ENCODE measurements at places on chromosomes 2 and 18.

DNA sequence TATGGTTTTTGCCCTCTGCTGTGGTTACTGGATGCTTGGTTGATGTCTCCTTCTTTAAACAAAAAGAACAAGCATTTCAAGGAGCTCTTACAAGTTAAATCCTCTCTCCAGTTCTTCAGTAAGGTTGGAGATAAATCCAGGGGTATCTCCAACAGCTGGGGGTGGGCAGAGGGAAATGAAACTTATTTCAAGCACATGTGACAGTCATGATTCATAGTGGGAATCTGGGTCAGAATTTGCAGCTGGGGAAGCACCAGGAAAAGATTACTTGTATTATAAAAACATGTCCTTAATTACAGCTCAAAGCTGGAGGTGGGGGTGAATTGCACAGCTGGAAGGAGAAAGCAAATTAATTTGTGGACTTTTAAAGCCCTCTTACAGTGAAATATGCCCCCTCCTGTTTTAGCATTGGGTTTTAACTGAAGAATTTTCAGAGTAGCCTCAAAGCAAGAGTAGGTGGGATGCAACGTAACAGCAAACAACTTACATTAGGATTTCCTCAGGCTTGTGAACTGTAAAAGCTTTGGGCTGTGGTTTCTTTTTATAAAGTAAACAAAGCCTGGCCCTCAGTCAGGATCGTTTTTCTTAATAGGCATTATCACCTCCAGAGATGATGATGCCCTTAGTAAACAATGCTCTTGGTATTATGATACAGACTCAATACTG is 596.4 kb downstream of the NYAP2 start:
- DNase-seq: no peak

DNA sequence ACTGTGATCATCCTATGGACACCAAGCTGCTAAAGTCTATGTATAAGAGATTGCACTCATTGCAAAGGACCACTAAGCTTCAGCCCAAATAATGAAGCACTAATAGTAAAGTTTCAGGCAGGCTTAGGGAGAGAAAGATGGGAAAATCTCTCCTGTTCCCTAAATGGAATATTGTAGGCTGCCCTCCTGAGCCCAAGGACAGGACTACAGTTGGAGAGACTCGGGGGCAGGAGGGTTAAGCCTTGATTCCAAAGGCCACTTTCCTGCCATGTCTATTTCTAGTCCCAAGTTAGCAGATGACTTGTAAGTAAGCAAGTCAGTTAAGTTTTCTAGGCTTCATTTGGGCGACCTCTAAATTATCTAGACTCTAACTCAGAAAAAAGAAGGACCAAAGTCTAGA is 9.0 kb downstream of the TMEM247 start:
- DNase-seq: no peak

GRCh38 chr2:3827673-3828575 is 124.5 kb downstream of the DCDC2C start:
- no peak for DNase-seq

DNA sequence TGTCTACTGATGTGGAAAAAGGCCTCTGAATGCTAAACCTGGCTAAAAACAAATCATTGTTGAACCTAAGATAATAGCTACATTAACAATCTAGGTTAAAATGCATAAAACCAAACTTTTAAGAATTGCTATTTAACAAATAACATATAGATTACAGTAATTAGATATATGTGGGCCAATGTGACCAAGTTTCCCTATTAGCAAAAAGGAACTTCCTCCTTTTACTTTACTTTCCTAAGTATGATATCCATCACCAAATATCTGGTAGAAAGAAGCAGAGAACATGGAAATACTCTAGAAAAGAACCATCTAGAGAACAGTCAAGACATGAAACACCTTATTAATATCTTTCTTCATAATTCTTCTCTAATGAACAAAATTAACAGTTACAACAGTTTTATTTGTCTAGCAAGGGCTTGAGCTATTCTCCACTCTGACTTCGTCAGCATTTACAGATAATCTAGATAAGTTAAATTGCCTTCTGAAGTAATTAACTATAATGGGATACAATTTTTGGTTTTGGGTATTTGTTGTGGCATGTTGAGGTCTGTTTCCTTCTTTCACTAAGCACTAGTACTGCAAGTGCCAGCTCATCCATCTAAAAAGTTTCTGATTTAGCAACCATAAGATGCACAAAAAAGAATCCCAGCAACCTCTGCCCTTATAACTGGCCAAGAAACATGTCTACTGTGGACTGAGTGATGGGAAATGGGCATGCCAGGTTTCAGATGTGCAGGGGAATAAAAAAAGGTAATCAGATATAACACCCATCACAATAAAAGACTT is 53.3 kb downstream of the MEMO1 start:
- DNase-seq: no peak

- no peak for DNase-seq
Measured at GRCh38 chr2:22273853-22274252, 1111.1 kb upstream of the KLHL29 start.

DNA sequence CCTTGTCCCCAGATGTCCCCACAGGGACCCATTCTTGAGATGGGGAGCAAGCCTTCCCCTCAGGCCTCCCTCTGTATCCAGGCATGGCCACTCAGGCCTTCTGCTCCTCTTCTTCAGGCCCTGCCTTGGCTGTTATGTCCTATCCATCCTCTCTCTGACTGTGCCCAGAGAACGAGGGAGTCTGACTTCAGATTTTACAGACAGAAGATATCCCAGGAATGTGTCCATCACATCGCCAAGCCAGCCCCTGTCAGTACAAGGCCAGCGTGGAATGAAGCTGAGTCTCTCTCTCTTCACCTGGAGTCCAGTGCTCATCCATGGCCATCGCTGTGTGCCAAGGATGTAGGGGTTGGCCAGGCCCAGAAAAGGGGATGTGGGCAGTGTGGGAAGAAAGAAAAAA is 57.6 kb downstream of the SDC1 start:
- no peak for DNase-seq

GRCh38 chr2:184566716-184567115 is 31.6 kb upstream of the ZNF804A start:
- no peak for DNase-seq

DNA sequence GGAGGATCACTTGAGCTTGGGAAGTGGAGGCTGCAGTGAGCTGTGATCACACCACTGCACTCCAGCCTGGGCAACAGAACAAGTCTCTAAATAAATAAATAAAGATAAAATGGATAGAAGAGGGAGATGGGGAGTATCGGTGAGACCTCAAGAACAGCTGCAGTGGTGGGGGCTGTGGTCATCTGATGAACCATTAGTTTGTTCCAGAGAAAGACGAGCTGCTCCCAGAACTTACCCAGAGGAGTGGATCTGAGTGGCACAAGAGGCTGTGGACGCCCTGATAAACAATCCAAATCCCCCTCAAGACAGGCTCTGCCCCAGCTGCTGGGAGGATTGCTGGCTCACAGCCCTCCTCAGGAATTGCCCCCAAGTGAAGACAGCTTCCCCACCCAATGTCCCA is 26.7 kb downstream of the TMEM127 start:
- DNase-seq: no peak

GRCh38 chr18:70494524-70494923 is 205.7 kb downstream of the SOCS6 start:
- DNase-seq: no peak

- no peak for DNase-seq
Measured at GRCh38 chr18:33870059-33870458, 292.0 kb downstream of the ASXL3 start.
